Stimulated activated CD4-positive, alpha-beta T cell treated with anti-CD3 and anti-CD28 coated beads, TNF-alpha, amount 100 ng/mL, for 4 hours (primary cell): ENCODE measurements at places on chromosomes 12 and 14.

- DNase-seq: no peak
Observed at GRCh38 chr12:68482014-68482413, 128.7 kb upstream of the RAP1B start.

DNA sequence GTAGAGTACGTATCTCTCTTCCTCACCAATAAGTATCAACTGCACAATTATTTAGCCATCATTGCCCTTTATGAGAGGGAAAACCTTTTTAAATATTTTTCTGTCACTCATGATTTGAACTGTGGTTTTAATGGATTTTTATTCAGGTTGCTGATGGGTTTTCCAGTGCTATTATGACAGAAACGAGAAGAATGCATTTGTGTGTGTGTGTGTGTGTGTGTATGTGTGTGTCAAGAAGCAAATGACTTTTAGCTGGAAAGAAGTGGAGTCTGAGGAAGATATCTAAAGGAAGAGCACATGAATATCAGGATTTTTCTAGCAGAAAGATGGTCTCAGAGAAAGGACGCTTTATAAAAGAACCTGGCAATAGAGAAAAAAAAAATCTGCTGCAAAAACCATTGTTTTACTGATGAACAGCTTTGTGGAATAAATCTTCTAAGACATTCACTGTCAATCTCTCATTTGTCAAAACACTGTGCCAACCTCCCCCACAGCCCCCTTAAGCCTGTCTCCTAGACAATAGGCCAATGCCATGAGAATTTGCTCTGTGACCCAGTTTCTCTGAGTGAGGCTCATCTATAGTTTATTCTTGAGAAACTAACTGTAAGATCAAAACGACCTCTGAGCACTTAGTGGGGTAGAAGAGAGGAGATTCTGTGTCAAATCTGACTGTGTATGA is 417.7 kb downstream of the FLRT2 start:
- DNase-seq: no peak

GRCh38 chr14:79284621-79285020 is 926.7 kb downstream of the DIO2 start:
- no peak for DNase-seq

DNA sequence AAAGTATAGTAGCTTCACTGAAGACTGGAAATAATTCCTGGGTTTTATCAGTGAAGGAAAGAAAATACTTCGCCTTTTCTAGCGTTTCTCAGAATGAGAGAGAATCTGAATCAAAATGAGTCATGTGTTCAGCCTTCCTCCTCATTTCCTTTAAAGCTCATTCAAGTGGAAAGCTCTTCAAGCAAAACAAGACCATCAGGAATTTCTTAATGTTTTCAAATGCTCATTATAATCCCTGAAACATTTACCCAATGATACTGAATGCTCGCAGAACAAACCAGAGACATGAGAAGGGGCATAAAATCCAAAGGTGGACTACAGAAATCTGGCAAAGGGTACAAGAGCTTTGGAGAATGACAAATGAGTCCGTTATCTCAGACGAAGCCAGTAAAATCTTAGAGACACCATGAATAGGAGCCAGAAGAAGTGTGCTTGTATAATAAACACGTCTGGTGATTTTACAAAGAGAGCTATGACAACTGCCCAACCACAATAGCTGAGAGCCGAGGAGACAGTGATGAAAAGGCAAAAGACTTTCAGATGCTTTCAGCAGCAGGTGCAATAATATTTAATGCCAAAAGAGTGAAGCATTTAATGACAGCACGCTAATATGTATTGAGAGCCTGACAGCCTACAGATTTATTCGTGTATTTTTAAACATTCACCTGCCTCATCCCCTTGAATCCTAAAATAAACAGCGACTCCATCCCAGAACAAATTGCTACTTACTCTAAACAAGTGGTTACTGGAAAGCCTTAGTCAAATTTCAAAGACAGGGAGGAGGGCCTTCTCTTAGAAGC is 19.0 kb downstream of the SPRING1 start:
- DNase-seq: no peak

DNA sequence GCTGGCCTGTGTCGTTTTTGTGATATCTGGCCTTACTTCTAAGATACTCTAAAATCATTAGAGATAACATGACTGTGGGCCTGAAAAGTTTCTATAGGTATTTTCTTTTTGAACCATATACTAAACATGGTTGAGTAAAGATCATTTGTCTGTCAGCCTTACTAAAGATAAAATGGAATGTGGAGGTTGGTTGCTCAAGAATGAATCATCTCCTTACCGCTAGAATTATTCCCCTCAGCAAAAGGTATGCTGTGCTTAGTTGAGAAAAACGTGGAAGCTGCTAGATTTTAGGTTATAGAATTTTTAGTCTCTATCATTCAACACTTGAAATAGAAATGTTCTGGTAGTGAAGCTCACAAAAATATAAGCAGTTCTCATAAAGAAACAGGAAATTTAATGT is 407.3 kb downstream of the AEBP2 start:
- DNase-seq: no peak

DNA sequence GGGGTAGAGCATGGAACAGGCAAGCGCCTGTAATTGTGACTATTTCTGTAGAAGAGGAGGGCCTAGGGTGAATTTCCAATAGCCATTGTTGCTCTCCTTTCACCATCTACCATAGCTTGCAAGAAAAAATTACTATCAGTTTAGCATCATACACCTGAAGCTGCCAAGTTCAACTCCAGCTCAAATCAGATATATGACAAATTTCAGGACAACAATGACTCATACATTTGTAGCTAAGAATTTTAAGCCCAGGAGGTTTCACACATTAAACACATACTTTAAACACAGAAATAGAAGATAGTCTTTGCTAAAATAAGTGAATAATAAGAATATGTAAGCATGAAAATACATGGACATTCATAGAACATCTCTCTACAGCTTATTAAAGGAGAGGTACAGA is 17.6 kb upstream of the G2E3 start:
- DNase-seq: no peak

DNA sequence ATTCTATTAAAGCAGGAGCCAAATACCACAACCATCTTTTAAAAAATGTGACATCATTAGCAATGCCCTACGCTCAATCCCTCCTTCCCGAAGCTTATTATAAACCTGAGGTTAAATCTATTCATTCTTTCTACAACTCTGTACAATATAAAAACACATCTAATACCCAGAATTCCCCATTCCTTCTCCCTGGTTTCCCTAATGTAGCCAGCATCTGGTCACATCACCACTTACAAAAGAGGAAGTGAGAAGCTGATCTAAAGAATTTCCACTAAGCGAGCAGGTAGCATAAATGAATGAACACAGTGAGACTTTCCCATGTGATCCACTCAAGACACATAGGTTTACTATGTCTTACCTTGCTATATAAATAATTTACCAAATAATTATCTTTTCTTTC is 90.4 kb downstream of the LRP6 start:
- no peak for DNase-seq

DNA sequence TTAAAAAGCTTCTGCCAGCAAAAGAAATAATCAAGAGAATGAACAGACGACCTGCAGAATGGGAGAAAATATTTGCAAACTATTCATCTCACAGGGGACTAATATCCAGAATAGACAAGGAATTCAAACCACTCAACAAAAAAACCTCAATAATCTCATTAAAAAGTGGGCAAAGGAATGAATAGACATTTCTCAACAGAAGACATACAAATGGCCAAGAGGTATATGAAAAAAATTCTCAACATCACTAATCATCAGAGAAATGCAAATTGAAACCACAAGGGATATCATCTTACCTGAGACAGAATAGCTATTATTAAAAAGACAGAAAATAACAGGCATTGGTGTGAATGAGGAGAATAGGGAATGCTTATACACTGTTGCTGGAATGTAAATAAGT is 270.0 kb downstream of the DACT1 start:
- DNase-seq: no peak

DNA sequence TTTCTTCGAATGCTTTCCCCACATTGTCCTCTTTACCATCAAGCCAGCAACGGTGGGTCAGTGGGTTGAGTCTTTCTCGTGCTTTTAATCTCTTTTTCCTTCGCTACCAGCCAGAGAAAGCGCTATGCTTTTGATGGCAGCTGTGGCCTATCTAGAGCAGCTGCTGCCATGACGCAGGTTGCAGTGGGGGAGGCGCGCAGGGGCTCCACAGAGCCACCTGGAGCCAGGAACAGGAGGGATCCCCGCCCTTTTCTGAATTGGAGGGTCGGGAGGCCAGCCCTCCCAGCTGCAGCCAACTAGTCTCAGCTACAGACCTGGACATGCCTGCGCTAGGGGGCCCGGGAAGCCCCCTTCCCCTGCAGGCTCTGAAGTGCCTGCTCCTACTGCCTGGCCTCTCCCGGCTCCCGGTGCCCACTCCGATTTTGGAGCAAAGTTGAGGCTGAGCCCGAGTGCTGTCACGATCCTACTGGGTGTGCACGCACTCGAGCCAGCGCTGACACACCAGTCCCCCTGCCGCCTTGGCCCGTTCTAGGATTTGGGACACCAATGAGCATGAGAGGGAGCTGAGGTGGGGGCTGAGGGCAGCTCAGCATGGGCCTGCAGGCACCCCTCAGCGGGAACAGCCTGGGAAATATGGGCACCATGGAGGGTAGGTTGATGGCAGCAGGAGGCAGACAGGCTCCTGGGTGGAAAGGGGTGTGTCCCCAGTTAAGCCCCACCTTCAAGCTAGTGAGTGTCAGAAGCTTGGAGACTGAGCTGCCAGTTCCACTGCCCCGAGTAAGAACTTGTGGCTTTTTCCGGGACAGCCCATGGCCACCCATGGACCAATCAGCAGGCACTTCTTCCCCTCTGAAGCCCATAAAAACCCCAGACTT is 784.2 kb downstream of the SLC6A15 start:
- DNase-seq: no peak

GRCh38 chr14:101334656-101335055 is 226.6 kb upstream of the DIO3 start:
- no peak for DNase-seq

GRCh38 chr12:25186788-25187402 is 8.1 kb downstream of the DNAI7 start:
- DNase-seq: no peak

GRCh38 chr12:70007687-70008086 is 182.7 kb downstream of the MYRFL start:
- DNase-seq: no peak

DNA sequence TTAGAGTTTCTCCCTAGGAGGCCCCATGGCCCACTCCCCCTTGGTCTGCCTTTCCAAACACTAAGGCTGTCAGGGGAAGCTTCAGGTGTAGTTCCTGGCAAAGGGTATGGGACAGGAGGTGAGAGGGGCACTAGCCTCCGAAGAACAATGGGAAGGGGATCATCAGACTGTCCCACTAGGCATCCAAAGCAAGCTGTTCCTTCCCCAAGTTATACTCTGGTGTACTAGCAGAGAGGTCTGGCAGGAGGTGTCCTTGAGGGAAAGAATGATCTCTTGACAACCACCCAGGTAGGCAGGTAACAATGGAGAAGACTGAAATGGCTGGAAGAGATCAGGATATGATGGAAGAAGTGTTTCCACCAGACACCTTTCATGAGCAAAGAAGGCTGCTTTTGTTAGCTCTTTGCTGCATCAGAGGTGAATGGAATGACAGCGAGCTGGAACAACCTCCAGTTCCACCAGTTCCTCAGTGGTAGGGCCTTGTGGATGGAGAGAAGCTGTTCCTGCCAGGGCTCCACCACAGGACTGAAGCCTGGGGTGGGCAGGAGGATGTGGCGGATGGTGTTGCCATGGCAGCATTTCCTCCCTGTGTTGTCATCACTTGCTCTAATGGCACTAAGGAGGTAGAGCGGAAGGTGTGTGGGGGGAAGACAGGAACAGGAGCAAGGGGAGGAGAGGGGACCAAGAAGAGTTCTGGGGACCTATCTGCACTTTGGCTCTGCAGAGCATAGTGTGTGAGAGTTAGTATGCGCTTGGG is 2.3 kb upstream of the AGAP2 start:
- DNase-seq: peak; percentile 63

DNA sequence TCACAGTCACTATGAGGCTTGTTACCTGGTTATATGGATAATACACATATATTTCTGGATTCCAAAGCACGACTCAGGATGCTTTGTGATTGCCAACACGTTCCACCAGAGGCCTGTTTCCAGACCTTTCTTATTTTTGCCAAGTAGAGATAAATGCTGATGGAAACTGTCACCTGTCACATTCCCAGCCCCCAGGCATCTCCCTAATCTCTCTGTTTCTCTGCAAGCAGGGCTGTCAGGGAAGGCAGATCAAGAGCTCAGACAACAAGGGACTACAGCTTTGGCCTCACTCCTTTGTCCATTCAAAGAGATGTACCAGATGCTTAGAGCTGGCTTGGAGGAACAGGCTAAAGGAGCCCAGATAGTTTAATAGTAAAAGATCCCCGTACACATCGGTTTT is 21.8 kb upstream of the DDHD1 start:
- no peak for DNase-seq

- no peak for DNase-seq
Observed at GRCh38 chr12:122811777-122812176, 23.5 kb upstream of the HIP1R start.

DNA sequence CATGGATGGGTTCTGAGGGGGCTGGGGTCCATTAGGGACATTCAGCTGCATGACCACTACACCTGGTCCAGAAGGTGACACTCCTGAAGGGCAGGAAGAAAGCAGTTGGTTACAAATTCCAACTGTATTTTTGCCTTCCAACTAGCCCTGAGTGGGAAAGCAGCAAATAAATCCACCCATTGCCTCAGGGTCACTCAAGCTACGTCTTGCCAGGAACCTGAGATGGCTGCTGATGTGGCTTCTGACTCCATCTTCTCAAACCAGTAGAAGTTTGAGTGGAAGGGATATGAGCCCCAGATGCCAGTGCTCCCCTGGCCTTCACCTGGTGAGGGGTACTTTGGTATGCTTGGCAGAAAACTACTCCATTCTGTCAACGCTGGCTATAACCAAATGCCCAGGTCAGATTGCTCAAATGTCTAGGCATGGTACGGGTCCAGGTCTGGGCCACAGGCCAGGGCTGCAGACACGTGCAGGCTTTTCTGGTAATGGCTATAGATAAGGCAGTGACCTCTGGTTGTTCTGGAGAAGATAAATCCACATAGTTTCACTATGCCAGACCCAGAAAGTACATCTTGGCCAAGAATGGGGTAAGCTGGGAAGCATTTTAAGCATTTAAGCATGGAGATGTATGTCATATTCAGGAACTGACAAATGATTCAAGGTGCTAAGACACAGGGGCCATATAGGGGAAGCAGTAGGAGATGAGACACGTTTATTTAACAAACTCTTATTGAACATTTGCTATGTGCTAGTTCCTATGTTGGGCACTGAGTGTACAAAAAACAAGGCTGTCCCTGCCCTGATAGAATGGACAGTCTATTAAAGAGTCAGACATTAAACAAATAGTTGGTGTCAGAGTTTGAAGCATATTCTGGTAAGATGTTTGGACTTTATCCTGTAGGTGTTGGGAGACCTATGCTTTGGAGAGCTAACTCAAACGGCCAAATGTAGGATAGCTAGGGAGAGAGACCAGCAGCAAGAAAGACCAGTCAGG is 8.3 kb upstream of the STAC3 start:
- no peak for DNase-seq

DNA sequence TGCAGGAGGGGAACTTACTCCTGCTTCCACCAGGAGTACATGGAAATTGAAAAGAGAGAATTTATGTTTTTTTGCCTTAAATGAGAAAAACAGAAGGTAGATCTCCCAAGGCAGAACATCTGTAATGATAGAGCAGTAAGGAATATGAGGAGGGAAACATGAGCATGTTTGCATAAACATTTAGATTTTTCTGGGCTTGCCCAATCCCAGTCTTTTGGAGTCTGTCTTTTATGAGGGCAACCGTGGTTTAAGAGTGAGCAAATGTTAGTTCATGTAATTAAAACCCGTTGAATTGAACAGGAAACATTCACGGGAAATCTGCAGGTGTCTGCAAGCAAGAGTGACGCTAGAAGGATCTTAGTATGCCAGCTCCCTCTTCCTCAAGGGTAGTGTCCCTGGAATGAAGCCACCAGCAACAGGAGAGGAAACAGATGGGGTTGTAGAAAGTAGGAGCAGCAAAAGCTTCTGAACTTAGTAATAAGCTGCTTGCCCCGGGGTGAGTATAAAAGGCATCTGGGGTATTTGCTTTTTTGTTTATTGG is 79.3 kb downstream of the ARF6 start:
- no peak for DNase-seq
